Activated CD4-positive, alpha-beta T cell treated with anti-CD3 and anti-CD28 coated beads for 36 hours (primary cell): ENCODE measurements at places on chromosomes 2 and 18.

GRCh38 chr2:81747481-81748070 lies 1443.0 kb upstream of the LRRTM1 start:
- DNase-seq, result no peak

DNA sequence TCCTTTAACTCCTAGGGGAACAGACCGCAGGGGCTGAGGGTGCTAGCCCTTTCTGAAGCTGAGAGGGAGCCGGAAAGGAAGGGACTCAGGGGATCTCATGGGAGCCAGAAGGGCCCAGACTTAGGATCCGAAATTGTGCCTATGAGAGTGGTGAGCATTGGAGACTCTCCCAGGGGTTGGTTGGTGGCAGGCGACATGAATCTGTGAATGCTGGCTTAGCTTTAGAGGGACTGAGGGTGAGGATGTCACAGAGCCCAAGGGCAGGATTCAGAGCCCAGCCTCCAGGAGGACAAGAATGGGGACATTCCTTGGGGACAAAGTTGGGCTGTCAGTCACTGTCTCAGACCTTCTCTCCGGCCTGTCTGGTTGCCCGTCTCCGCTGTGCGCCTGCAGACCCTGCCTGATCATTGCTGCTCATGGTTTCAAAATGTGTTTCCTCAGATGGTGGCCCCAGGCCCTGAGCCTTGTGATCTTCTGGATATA lies 17.5 kb downstream of the GNLY start:
- DNase-seq, result no peak

DNA sequence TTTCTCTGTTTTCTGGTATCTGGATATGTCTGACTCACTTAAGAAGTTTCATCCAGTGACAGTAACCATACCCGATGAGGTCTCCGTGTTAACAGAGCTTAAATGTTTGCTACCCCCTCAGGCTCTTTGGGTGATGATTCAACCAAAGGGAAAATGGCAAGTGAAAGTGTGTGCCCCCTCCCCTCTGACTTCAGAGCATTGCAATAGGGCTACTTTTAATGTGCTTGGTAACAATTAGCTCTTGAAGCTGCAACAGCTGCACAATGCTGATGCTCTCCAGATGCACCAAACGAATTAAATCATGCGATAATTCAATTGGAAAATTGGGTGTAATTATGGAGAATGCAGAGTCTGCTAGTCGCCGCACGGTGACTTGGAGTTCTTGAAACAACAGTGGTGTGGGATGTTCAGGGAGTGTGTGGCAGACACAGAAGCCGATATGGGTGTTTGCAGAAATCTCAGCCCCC lies 270.7 kb downstream of the ALK start:
- no peak for DNase-seq

- no peak for DNase-seq
These were observed 105.8 kb upstream of the SPOPL start for GRCh38 chr2:138395565-138396306.

DNA sequence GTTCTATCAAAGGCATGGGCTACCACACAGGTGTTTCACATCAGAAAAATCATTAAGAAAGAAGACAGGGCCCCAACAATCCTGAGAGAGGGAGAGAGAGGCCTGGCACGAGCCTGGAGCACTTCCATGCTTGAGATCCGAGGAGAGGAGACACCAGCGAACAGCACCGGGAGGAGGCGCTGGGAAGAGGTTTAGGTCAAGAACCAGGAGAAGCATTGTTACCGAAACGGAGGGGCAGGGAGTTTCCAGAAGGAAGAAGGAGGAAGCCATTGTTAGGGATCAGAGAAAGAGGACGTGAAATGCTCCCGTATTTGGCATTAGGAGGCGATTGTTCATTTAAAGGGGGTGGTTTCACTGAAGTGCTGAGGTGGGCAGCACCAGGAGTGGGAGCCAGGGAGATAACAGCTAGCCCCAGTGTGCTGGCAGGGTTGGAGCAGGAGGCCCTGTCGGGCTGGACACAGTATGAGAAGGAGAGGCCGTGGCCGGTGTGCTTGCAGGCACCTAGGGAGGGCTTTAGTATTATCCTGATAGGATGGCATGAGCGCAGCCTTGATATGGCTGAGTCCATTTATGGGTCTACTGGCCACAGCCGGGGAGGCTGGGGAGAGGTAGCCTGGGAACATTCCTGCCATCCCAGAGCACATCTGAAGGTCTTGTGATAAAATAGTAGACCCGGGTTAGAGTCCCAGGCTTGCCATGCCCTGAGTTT lies 244.9 kb downstream of the KLHL29 start:
- DNase-seq, result no peak

GRCh38 chr2:204663816-204664425 lies 118.6 kb downstream of the PARD3B start:
- no peak for DNase-seq

- DNase-seq, result no peak
These were observed 4.0 kb upstream of the NOP58 start for GRCh38 chr2:202261531-202261930.
